Activated T-helper 1 cell treated with anti-CD3 and anti-CD28 coated beads, Interleukin-12 subunit alpha, Interleukin-12 subunit beta, Interleukin-2, Interleukin-4 antibody, amounts not matched to agents 30 ng/mL and 10 ng/mL and 1 ng/mL, durations not matched to agents 14 hours and 24 hours and 36 hours (primary cell): ENCODE measurements at places on chromosomes 3 and 15.

GRCh38 chr3:27721717-27722564, at the start of gene EOMES:
TSS of gene EOMES (minus strand) at chr3:27722323. CDS start at chr3:27722294, 29 bp downstream.
- DNase-seq = peak; percentile 67

GRCh38 chr15:47965297-47965696, 155.5 kb upstream of the SLC24A5 start:
- no peak for DNase-seq

GRCh38 chr3:190436331-190436730, 13.4 kb downstream of the TMEM207 start:
- no peak for DNase-seq

GRCh38 chr3:141632779-141633374, 105.2 kb upstream of the RNF7 start:
- no peak for DNase-seq

GRCh38 chr3:4736284-4736861, 242.9 kb upstream of the BHLHE40 start:
- no peak for DNase-seq
